ENCODE measurements at places on chromosomes 7 and 10.

- peak; percentile 92 for DNase-seq
These were observed 11.2 kb upstream of the ZNF485 start for GRCh38 chr10:43594944-43595589.

DNA sequence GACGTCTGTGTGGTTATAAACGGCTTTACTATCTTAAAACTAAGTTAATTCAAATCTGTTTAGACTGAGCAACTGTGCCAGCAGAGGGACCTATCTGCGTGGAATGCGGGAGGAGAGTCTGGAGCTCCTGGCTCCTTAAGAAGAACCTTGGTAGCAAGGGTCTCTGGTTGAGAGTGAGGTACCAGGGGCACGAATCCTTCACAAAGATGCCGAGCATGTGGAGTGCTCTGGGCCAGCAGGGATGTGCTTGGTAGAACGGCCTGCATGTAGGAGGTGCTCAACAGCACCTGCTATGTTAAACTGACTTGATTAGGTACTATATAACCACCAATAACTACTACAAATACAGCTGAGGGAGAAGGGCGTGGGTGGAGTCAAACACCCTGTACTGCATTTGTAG, 102.6 kb downstream of the VIPR2 start:
- DNase-seq: no peak

DNA sequence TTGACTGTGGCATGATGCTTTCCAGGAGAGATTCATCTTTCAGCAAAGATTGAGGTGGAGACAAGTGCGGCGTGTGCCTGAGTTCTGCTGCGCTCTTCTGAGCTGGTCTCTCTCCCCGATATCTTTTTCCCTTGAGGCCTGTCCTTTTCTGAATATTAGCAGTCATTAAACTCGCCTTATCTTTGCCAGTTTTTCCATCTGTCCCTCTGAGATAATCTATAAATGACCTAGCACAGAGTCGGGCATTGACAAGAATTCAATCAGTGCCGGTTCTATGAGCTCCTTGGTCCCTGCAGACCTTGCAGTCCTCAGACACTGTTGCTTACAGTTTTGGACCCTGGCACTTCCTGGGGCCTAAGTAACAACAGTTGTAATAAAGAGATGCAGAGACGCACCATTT, 89.7 kb upstream of the IKZF1 start:
- no peak for DNase-seq

DNA sequence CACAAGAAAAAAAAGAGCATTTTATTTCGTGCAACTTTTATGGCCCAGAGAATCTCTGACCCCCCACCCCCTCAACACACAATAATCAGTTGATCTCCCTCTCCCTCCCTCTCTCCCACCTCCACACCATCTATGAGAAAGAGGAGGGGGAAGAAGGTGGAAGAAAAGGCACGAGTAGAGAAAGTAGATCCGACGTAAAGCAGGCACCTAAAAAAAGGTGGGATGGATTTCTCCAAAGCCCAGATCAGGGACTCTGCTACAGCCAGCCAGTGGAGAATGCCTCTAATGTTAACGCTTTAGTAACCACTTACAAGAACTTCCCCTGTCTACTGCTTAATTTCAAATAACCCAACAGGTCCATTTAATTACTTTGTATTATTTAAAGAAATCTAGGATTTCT, 24.4 kb downstream of the KMT2C start:
- DNase-seq: no peak

DNA sequence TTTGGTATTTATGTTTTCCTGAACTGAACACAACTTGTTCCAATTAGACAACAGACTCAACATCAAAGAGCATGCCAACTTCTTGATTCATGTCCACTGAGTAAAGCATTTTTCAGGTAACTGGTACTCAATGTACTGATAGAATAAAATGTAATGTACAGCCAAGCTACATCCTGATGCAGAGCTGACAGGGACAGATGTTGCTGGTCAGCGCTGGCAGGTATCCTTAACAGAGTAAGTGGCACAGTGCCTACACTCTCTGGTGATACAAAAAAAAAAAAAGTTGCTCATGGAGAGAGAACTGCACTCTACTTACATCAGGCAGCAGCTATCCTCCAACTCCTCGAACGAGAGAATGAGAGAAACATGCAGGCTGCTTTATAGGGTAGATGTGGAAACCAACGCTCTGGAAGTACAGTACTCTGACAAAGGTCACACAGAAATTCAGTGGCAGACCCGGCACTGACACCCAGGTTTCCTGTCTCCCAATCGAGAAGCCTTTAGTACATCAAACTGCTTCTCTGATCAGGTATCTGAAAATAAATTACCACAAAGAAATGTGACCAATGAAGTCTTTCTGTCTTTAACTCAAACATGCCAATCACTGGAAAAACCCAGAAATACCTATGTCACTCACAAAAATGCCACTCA, 4.6 kb downstream of the ITGB1 start:
- DNase-seq: no peak

All from OCI-M1 (cell line).